CD4-positive, alpha-beta memory T cell (primary cell): ENCODE measurements at places on chromosomes 5 and 9. TPM values are rescaled to one million over a fixed set of nuclear protein-coding genes. Genes with fewer than 3 reads are reported as not detected.

MSX2 gene
- polyA plus RNA-seq = not detected

RIMOC1 gene
- polyA plus RNA-seq = 3.9 TPM

CCNJL gene
- polyA plus RNA-seq = not detected

FGF1 gene
- polyA plus RNA-seq = not detected

CCL27 gene
- not detected for polyA plus RNA-seq

SLC22A4 gene
- not detected for polyA plus RNA-seq

SLC36A2 gene
- not detected for polyA plus RNA-seq

DNA sequence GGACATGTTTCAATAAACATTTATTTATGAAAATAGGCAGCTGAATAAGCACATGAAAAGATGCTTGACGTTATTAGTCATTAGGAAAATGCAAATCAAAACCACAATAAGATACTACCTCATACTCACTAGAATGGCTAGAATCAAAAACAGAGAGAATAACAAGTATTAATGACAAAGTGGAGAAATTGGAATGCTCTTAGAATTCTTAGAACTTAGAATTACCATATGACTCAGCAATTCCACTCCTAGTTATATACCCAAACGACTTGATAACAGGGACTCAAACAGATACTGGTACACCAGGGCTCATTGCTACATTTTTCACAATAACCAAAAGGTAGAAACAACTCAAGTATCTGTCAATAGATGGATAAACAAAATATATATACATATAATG lies 15.1 kb upstream of the TRIM36 start:
- peaks cover 38% of the 10 kb centered on the region for H3K27me3 ChIP-seq
- H3K4me1 ChIP-seq = peaks cover 10% of the 10 kb centered on the region

- DNase-seq = no peak
- H3K27me3 ChIP-seq = no peaks in the 10 kb centered on the region
- no peak overlapping the region for H3K27ac ChIP-seq
Observed at GRCh38 chr5:173812811-173813550, 75.2 kb upstream of the CPEB4 start.

GRCh38 chr9:136260936-136261472 lies 15.4 kb upstream of the QSOX2 start:
- H3K27ac ChIP-seq = no peak overlapping the region
- no peaks in the 10 kb centered on the region for H3K4me1 ChIP-seq
- no peaks in the 10 kb centered on the region for H3K36me3 ChIP-seq
- no peaks in the 10 kb centered on the region for H3K27me3 ChIP-seq
- H3K4me3 ChIP-seq = no peak overlapping the region

GRCh38 chr5:136738829-136739228 lies 373.5 kb upstream of the TRPC7 start:
- no peaks in the 10 kb centered on the region for H3K27me3 ChIP-seq
- H3K27ac ChIP-seq = no peak overlapping the region
- no peak for DNase-seq
- no peaks in the 10 kb centered on the region for H3K4me1 ChIP-seq
- H3K36me3 ChIP-seq = no peaks in the 10 kb centered on the region
- H3K4me3 ChIP-seq = no peak overlapping the region

- no peak for DNase-seq
- no peaks in the 10 kb centered on the region for H3K27me3 ChIP-seq
- H3K36me3 ChIP-seq = no peaks in the 10 kb centered on the region
- peaks cover 30% of the 10 kb centered on the region for H3K4me1 ChIP-seq
Observed at GRCh38 chr9:22053178-22053577, 44.1 kb upstream of the CDKN2B start.

DNA sequence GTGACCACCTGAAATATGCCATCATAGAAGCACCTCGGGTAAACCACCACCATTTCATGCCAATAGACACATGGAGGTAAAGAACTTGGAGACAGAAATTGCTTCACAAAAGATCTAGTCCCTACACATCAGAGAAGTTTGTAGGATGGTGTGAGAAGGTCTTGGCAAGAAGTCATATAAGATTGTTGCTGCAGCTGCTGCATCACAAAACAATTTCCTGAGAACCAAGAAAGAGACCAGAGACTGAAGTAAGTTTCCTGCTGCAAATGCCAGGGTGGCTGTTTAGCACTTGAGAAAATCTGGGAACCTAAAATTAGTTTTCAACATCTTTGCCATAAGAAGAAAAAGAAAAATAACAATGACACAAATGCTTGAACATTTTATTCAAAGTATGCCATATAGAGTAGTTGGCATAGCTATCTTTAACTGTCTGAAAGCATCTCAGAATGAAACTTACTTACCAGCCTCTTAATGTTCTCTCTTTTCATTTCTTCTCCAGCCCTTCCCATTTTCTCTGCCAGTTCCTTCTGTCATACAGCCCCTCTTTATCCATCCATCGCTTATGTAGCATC lies 114.3 kb downstream of the KCTD16 start:
- H3K27me3 ChIP-seq = no peaks in the 10 kb centered on the region
- no peak for DNase-seq
- H3K4me1 ChIP-seq = no peaks in the 10 kb centered on the region
- H3K36me3 ChIP-seq = no peaks in the 10 kb centered on the region
- no peak overlapping the region for H3K4me3 ChIP-seq

GRCh38 chr9:107874591-107875369 lies 385.2 kb upstream of the KLF4 start:
- no peak overlapping the region for H3K4me3 ChIP-seq
- no peaks in the 10 kb centered on the region for H3K4me1 ChIP-seq
- DNase-seq = no peak
- no peak overlapping the region for H3K27ac ChIP-seq
- H3K27me3 ChIP-seq = no peaks in the 10 kb centered on the region
- no peaks in the 10 kb centered on the region for H3K36me3 ChIP-seq

GRCh38 chr5:60700416-60700757 lies 421 bp upstream of the DEPDC1B start:
- no peak for DNase-seq
- H3K27ac ChIP-seq = peak overlapping the region; percentile 61

DNA sequence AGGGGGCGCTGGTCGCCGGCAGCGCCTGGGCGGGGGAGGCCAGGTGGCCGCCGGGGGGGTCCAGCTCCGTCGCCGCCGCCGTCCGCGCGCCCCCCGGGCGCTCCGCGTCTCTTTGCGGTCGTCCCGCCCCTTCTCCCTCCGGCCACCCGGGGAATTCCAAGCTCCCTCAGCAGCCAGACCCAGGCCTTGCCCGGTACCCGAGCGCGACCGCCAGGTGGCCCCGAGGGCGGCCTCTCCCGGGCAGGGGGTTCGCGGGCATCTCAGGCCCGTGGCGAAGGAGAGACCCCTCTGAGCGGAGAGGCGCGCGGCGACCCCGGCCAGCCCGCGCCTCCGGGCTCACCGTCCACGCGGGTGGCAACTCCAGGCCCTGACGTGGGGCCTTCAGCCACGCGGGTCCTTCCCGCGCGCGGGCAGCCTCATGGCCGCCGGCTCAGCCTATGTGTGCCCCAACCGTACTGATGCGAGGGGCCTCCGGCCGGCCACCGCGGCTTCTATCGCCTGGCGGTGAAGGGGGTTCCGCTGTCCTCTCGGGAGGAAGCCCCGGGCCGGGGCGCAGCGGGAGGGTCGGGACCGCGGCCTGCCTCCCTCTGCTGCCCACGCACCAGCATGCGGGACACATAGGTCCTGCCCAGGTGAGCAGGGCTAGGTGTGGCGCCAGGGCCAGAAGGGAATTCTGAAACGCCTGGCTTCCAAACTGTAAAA lies 529 bp upstream of the NRARP start:
- peaks cover 15% of the 10 kb centered on the region for H3K27me3 ChIP-seq
- H3K4me3 ChIP-seq = no peak overlapping the region
- peaks cover 32% of the 10 kb centered on the region for H3K4me1 ChIP-seq
- peak overlapping the region; percentile 15 for H3K27ac ChIP-seq
- no peaks in the 10 kb centered on the region for H3K36me3 ChIP-seq
- DNase-seq = no peak

DNA sequence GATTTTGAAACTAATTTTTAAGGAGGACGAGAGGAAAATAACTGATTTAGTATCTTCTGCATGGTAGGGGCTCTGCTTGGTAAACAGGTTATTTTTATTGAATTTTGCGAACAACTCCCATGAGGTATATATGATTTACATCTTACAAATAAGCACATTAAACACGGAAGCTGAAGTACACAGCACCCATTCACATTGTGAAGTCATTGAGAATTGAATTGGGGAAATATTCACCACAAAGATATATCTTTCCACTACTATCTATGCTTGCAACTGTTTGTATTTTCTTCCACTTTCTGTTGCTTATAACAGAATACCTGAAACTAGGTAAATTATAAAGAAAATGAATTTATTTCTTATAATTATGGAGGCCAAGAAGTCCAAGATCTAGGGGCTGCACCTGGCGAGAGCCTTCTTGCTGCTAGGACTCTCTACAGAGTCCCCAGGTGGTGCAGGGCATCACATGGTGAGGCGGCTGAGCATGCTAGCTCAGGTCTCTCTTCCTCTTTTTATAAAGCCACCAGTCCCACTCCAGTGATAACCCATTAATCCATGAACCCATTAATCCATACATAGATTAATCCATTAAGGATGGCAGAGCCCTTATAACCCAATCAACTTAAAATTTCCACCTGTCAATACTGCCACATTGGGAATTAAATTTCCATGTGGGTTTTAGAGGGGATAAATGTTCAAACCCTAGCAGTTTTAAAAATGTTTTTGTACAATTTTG lies 79.0 kb upstream of the ZNF608 start:
- no peak overlapping the region for H3K27ac ChIP-seq
- DNase-seq = no peak
- H3K36me3 ChIP-seq = no peaks in the 10 kb centered on the region

GRCh38 chr9:93154293-93154903 lies 20.3 kb upstream of the NINJ1 start:
- no peak overlapping the region for H3K4me3 ChIP-seq
- no peaks in the 10 kb centered on the region for H3K27me3 ChIP-seq
- no peak overlapping the region for H3K27ac ChIP-seq
- H3K36me3 ChIP-seq = no peaks in the 10 kb centered on the region
- DNase-seq = peak; percentile 25
- H3K4me1 ChIP-seq = peaks cover 8% of the 10 kb centered on the region

GRCh38 chr5:141421489-141421855 lies 621 bp downstream of the PCDHGA11 start:
- DNase-seq = no peak
- H3K4me3 ChIP-seq = peak overlapping the region; percentile 33
- H3K27me3 ChIP-seq = peaks cover 36% of the 10 kb centered on the region
- H3K36me3 ChIP-seq = no peaks in the 10 kb centered on the region
- peaks cover 8% of the 10 kb centered on the region for H3K4me1 ChIP-seq

GRCh38 chr5:81239613-81240012 lies 6.5 kb downstream of the CKMT2 start:
- no peaks in the 10 kb centered on the region for H3K27me3 ChIP-seq
- no peak for DNase-seq
- H3K4me3 ChIP-seq = no peak overlapping the region
- no peaks in the 10 kb centered on the region for H3K36me3 ChIP-seq

DNA sequence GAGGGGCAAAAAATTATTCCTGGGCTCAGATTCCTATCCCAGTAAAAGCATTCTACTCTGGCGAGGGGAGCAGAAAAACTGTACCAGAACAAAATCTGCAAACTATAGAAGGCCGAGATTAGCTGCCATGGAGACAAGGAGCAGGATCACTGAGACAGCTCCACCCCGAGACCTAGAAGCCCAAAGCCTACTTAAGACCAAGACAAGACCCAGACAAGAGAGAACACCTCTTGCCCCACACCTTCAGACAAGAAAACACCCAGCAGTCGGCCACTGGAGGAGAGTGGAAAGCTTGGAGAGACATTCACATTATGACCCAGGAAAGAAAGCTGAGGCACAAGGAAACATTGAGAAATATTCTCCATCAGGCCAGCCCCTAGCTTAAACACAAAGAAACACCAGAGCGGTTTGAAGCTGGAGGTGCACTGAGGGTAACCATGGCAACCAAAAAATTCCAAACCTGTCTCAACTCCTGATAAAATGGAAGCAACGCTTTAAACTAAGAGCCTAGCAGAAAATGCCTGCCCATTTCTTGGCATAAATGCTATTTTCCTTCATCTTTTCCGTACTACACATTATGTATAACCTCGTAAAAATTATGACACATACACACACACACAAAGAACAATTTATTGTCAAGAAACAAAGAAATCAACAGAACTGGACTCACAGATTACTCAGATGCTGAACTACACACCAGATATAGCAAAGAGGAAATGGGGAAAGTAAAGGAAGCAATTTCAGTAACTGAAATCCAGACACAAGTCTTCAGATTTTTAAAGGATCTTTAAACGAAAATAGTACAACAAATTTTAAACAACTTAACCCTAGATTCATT lies 53.8 kb upstream of the FTMT start:
- no peaks in the 10 kb centered on the region for H3K27me3 ChIP-seq
- no peak overlapping the region for H3K27ac ChIP-seq
- H3K4me3 ChIP-seq = no peak overlapping the region
- H3K36me3 ChIP-seq = no peaks in the 10 kb centered on the region

- no peak overlapping the region for H3K27ac ChIP-seq
- no peaks in the 10 kb centered on the region for H3K27me3 ChIP-seq
Observed at GRCh38 chr5:125489146-125489545, 742.7 kb upstream of the ZNF608 start.

DNA sequence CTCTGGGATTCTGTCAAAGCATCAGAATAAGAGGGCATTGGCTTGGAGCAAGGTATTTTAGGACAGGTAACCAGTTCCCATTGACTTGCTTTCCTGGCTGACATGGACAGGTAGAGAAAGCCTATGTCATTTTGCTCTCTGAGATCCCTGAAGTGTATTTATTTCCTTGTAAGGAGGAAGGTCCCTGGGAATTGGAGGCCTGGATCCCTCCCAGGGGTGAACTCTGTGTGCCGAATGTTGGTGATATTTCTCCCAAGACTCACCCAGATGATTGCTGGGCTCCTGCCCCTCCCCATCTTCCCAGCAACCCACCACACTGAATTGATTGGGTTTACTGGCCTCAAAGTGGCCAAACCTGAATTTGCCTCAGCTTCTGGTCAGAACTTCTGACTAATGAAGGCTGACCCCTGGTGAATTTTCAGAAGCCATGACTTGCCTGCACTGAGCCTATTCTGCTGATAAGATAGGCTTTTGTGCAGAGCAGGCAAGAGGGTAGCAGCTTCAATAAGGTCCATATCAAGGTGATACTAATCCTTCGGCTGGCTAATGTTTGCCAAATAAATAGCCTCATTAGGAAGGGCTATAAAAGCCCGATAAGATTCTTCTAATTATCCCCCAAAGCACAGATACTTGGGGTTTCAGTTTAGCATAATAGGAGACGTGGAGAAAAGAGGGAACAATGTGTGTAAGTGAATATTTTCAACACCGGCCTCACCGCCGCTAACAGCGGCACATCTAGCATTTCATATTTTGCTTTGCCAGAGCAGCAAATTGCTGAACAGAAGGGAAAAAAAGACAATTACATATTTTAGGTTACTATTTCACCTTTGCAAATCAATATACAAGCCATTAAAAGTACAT lies 152.9 kb upstream of the PITX1 start:
- no peaks in the 10 kb centered on the region for H3K36me3 ChIP-seq
- H3K4me1 ChIP-seq = no peaks in the 10 kb centered on the region
- no peak for DNase-seq

GRCh38 chr5:173625261-173625660 lies 8.8 kb upstream of the BOD1 start:
- DNase-seq = no peak
- no peaks in the 10 kb centered on the region for H3K27me3 ChIP-seq
- H3K36me3 ChIP-seq = no peaks in the 10 kb centered on the region
- H3K4me3 ChIP-seq = no peak overlapping the region

- H3K27ac ChIP-seq = no peak overlapping the region
- H3K27me3 ChIP-seq = no peaks in the 10 kb centered on the region
- no peaks in the 10 kb centered on the region for H3K36me3 ChIP-seq
- H3K4me3 ChIP-seq = no peak overlapping the region
- DNase-seq = no peak
Observed at GRCh38 chr9:137545123-137545522, 5.1 kb downstream of the PNPLA7 start.

- no peaks in the 10 kb centered on the region for H3K36me3 ChIP-seq
- H3K4me3 ChIP-seq = no peak overlapping the region
- H3K27me3 ChIP-seq = no peaks in the 10 kb centered on the region
- H3K4me1 ChIP-seq = peaks cover 4% of the 10 kb centered on the region
- DNase-seq = no peak
Observed at GRCh38 chr9:84264307-84265029, 76.1 kb downstream of the SLC28A3 start.
